Hematopoietic multipotent progenitor cell (in vitro differentiated cells): ENCODE measurements at places on chromosomes 4 and X. TPM values are rescaled to one million over a fixed set of nuclear protein-coding genes. Genes with fewer than 3 reads are reported as not detected.

The GPR82 gene
- not detected for total RNA-seq

GRCh38 chr4:182205306-182205705 is 37.9 kb upstream of the TENM3 start:
- no peak for DNase-seq

GRCh38 chr4:2264481-2265041 is 2.7 kb upstream of the MXD4 start:
- no peak for DNase-seq

GRCh38 chr4:88910101-88910500 is 146.9 kb downstream of the FAM13A start:
- DNase-seq, result no peak

GRCh38 chrX:129825746-129826505 is 17.8 kb downstream of the ZDHHC9 start:
- no peak for DNase-seq

GRCh38 chr4:184450045-184450444 is 24.3 kb downstream of the IRF2 start:
- no peak for DNase-seq

- no peak for DNase-seq
These were observed 101.2 kb upstream of the KLF3 start for GRCh38 chr4:38562751-38563198.

GRCh38 chr4:150323406-150324325 is 245.4 kb downstream of the DCLK2 start:
- DNase-seq, result no peak
